ENCODE measurements at places on chromosomes 3 and 15.

- no peak for DNase-seq
Observed at GRCh38 chr3:174619239-174619638, 239.9 kb upstream of the NAALADL2 start.

DNA sequence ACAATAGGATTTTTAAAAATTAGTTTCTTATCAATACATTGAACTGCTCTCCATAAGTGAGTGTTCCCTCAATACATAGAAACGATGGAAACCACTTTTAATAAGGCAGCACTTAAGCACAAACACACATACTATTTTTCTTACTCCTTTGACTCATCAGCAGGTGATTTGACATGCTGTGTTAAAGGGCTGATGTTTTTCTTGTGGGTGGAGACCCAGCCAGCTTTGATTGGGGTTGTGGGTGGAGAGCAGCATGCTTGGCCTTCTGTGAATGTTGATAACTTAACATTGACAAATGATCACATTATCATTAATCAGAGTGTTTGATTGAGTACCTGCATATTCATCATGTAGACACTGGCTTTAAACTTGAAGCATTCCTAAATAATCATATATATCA lies 223.0 kb upstream of the DPH6 start:
- no peak for DNase-seq

GRCh38 chr3:66404197-66404596 lies 96.6 kb downstream of the LRIG1 start:
- DNase-seq: no peak

DNA sequence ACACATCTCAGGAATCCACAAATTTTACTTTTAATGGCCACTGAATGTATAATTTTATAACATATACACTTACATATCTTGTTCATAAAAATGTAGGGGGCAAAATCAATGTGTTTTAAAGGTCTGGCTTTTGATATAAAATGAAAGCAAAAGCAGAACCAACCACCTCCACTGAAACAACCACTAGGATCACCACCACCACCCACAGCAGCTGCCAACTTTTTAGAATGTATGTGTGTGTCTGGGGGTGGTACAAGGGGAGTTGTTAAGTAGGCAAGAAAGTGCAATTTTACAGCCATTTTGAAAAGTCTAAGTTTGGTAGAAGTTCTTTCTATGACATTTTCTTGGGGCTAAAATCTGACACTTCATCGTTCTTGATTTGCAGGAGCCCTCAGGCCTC lies 44.0 kb downstream of the OTOL1 start:
- DNase-seq: no peak

- DNase-seq: no peak
Observed at GRCh38 chr3:37320276-37320675, 145.9 kb upstream of the LRRFIP2 start.

GRCh38 chr3:9916734-9917680 lies at the start of gene IL17RC:
Gene IL17RC, plus strand, starts transcription at chr3:9917098. Its CDS starts 218 bp downstream, at chr3:9917316.
- DNase-seq: peak; percentile 90

DNA sequence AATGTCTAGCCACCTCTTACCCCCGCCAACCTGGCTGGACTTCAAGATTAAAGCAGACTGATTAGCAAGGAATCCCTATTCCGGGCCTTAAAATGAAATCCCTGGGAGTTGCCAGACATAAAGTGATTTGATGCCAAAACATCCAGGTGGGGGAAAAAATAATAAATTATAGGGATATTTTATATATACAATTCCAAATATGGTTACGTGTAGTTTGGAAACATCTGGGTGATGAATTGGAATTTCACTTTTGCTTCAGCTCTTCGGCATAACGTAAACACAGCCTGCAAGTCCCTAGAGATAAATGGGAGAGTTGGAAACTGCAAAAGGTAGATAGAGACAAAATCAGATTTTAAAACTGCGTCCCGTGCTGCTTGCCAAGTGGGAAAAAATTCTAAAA lies 545.5 kb upstream of the MDFIC2 start:
- DNase-seq: peak; percentile 60

GRCh38 chr15:77478051-77478450 lies 57.4 kb downstream of the HMG20A start:
- DNase-seq: no peak

DNA sequence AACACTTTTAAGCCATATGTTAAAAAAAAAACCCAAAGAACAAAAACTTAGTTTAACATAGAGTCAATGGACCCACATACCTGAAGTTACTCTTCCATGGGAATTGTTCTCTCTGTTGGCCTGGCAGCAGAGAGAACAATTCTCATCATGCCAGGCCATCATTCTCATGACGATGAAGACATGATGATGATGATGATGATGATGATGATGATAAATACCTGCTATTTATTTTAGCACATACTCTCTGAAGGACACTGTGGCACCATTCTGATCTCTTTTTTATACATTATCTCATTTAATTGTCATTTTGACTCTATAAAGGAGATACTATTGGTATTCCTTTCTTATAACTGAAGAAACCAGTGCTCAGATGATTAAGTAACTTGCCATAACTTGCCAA lies 366.9 kb downstream of the MFSD1 start:
- no peak for DNase-seq

DNA sequence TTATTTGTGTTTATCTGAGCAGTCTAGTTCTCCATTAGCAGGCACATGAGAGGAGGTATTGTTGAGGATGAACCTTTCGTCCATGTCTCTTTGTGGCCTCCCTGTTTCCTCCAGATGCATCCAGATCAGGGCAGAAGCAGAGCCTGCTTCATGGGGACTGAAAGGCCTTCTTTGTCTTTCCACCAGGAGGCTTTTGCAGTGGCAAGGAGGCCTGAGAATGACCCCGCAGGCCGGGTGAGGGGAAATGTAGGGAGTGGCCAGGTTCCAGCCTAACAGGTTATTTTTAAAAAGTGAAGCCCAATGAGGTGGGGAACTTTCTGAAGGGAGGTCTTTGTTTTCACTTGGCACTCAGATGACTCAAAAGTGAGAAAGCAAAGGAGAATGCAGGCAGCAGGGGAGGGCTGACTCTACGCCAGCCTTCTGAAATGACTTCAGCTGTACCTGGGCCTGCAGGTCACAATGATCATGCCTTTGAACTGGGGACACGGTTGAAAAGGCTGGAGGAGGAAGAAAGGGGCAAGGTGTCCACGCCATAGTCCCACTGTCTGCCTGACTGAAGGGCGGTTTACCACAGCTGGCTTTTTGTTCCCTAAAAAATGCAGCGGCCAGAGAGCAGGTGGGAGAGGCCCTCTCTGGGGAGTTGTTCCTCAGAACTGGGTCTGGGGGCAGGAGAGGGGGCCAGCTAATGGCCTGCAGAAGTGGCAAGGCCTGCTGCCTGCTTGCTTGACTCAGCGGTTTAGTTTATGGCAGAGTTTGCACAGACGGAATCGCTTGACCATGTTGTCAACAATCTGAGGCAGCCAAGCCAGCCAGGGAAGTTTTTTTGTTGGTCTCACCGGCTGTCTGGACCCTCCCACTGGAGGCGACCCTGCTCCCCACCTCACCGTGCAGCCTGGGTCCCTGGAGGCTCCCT lies 28.7 kb downstream of the CMTM7 start:
- DNase-seq: peak; percentile 54

DNA sequence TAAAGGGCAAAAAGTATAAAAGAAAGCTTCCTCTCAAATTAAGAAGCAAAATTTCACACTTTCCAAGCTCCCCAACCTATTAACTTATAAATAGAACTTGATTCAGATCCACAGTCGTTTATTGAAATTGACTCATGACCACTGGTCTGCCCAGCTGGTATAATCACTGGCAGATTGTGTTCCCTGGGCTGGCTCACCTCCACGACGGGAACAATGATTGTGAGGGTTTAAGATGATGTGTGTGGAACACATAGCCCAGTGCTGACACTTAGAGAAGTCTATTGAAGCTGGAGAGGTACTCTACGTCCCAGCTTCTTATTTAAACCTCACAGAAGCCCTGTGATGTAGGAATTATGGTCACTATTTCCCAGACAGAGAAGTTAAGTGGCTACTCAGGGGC lies 90.4 kb downstream of the MB21D2 start:
- no peak for DNase-seq

- peak; percentile 98 for DNase-seq
Observed at GRCh38 chr3:72346526-72346926, 501.7 kb downstream of the SHQ1 start.

- no peak for DNase-seq
Observed at GRCh38 chr3:80043226-80043625, 275.4 kb upstream of the ROBO1 start.

DNA sequence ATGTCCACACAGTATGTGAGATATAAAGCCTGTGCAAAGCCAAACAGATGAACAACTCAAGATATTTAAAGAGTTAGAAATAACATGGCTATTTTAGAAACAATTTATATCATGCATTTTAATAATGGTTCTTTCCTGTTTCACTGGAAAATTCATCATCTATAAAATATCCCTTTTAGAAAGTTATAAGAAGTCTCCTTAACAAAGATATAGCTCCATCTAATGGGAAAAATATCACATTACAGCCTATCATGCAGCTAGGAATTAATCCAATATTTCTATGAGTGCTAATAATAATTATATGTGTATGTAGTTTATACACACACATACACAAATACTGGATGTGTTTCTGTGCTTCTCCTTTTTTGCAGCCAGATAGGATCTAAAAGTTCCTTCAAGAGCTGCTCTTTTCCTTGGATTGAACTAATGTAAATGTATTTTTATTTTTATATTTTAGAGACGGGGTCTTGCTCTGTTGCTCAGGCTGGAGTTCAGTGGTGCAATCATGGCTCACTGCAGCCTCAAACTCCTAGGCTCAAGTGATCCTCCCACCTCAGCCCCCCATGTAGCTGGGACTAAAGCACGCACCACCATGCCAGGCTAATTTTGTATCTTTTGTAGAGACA lies 21.6 kb downstream of the RPL22L1 start:
- peak; percentile 49 for DNase-seq

- peak; percentile 46 for DNase-seq
Observed at GRCh38 chr3:175200391-175201095, 341.4 kb downstream of the NAALADL2 start.

- DNase-seq: no peak
Observed at GRCh38 chr15:82317091-82317489, 32.2 kb downstream of the GOLGA6L10 start.

- DNase-seq: peak; percentile 22
Observed at GRCh38 chr15:29348336-29348914, 78.8 kb upstream of the NSMCE3 start.

GRCh38 chr3:140398387-140398786 lies 279.5 kb upstream of the TRIM42 start:
- DNase-seq: no peak

DNA sequence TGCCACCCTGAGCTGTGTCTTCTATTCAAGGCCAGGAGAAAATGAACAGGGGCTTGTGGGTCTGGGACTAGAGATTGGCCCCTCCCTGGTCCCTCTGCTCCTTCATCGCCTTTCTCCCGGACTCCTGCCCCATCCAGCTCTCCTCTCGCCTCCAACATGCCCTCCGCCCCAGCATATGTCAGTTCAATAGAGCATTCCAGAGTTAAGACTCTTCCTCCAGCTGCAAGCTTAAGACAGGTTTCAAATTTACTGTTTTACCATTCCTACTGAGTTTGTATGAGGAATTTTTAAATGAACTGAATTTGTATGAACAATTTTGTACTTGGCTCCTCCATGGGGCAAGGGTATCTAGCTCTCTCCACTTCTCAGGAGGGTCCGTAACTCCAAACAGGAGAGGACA lies 195.6 kb downstream of the TBC1D2B start:
- DNase-seq: no peak

DNA sequence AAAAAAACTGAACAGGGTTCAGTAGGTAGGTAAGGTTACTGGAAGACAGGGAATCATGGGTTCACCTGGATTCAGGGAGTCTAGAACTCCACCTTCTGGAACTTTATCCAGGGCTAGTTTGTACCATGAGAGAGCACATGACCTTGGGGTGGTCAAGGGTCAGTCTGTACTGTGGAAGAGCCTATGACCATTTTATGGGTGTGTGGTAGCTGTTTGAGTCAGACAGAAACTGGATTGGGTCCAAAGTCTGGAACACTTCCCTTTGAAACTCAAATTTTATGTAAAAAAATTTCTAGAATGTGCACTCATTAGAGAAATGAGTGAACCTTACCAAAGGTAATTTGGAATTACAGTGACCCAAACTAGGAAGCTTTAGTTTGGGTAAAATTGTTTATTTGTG lies 486.0 kb upstream of the AGTR1 start:
- DNase-seq: peak; percentile 57

DNA sequence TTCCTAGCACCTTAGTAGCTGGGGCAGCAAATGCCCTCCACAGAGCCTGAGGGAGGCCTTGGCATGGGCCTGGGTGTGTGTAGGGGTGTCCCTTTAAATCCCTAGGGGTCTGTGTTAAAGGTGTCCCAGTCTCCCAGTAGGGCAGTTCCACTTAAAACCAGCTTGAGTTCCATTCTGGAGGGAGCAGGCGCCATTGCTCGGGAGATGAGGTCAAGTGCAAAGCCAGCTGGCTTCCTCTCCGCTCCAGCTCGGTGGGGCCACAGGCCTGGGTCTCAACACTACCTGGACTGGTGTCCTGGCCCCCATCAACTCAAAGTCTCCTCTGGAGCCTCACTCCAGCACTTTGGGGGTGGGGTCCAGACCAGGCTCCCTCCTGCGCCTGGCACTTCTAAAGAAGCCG lies 25.2 kb downstream of the FEM1B start:
- DNase-seq: no peak

- DNase-seq: no peak
Observed at GRCh38 chr3:129619726-129620162, 13.3 kb upstream of the PLXND1 start.

DNA sequence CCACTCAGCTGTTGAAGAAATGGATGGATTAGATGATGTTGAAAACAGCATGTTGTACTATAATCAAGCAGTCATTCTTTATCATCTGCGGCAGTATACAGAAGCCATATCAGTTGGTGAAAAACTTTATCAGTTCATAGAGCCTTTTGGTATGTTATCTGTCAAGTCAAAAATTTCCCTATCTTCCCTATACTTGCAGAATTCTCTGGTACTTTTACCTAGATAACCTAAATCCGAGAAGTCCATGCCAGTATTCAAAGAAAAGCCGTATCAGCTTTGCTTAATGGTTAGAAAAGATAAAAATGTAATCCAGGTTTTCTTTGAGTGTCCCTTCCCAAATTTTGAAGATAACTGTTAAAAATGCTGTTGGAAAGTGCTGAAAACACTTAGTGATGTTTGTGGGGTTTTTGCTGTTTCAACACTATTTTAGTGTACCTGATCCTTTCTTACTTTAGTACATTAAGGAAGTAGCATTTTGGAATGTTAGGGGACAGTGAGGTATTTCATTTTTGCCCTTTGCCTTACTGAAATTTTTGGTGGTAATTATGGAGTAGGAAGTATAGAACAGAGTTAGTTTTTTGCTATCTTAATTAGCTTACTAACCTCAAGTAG lies 23.8 kb downstream of the CNOT10 start:
- no peak for DNase-seq

- no peak for DNase-seq
Observed at GRCh38 chr3:141151439-141151838, 80.2 kb upstream of the PXYLP1 start.

GRCh38 chr3:160804762-160805161 lies 48.7 kb downstream of the PPM1L start:
- peak; percentile 22 for DNase-seq

- no peak for DNase-seq
Observed at GRCh38 chr3:126003447-126004190, 34.6 kb downstream of the ROPN1B start.

GRCh38 chr3:114718898-114719210 lies 425.0 kb downstream of the TIGIT start:
- no peak for DNase-seq

GRCh38 chr3:113546414-113546893 lies 14.1 kb downstream of the SIDT1 start:
- DNase-seq: no peak

GRCh38 chr3:11610044-11610671 lies 33.6 kb downstream of the VGLL4 start:
- no peak for DNase-seq

Data from fibroblast of skin of right biceps (primary cell).